Smooth muscle cell of bladder (primary cell): ENCODE measurements at places on chromosomes 11 and 22. TPM values are rescaled to one million over a fixed set of nuclear protein-coding genes. Genes with fewer than 3 reads are reported as not detected.

SELENOH gene
- 73.3 and 73.8 TPM in 2 replicates for total RNA-seq

OR5T1 gene
- not detected in 2 replicates for total RNA-seq

RFPL1 gene
- total RNA-seq: not detected in 2 replicates

MTMR2 gene
- total RNA-seq: 23.5 and 29.2 TPM in 2 replicates

NRGN gene
- 0.14 TPM in 1 of 2 replicates, not detected in the other for total RNA-seq

SLC22A12 gene
- total RNA-seq: not detected in 2 replicates

CYB5R3 gene
- 37.5 and 45.6 TPM in 2 replicates for total RNA-seq

KDM4D gene
- 0.37 and 0.43 TPM in 2 replicates for total RNA-seq

CLTCL1 gene
- 7.0 and 7.8 TPM in 2 replicates for total RNA-seq

LRRC56 gene
- total RNA-seq: 0.55 and 0.85 TPM in 2 replicates
